ENCODE measurements at places on chromosomes 16 and 17.

DNA sequence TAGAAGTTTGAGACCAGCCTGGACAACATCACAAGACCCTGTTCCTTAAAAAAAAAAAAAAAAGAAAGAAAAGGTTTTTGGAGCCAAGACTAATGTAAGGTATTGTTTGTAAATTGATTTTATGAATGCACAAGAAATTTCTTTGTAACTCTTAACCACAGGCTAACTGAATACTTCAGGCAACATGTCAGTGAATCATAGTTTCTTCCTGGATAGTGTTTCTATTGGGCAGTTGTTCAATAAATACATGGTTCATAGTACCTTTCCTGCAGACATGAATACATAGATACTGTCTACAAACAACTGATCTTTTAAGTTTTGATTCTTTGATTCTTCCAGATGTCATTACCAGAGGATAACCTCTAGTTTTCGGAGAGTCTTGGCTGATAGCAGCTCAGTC is 11.6 kb downstream of the DDX42 start:
- H3K36me3 ChIP-seq, result peaks cover 49% of the 10 kb centered on the region
- peaks cover 7% of the 10 kb centered on the region for H3K4me1 ChIP-seq
- H3K27ac ChIP-seq, result no peak overlapping the region
- no peaks in the 10 kb centered on the region for H3K27me3 ChIP-seq

- H3K27me3 ChIP-seq, result peaks cover 32% of the 10 kb centered on the region
- no peak overlapping the region for H3K27ac ChIP-seq
- H3K4me1 ChIP-seq, result no peaks in the 10 kb centered on the region
Measured at GRCh38 chr16:24007391-24007790, 171.6 kb downstream of the PRKCB start.

DNA sequence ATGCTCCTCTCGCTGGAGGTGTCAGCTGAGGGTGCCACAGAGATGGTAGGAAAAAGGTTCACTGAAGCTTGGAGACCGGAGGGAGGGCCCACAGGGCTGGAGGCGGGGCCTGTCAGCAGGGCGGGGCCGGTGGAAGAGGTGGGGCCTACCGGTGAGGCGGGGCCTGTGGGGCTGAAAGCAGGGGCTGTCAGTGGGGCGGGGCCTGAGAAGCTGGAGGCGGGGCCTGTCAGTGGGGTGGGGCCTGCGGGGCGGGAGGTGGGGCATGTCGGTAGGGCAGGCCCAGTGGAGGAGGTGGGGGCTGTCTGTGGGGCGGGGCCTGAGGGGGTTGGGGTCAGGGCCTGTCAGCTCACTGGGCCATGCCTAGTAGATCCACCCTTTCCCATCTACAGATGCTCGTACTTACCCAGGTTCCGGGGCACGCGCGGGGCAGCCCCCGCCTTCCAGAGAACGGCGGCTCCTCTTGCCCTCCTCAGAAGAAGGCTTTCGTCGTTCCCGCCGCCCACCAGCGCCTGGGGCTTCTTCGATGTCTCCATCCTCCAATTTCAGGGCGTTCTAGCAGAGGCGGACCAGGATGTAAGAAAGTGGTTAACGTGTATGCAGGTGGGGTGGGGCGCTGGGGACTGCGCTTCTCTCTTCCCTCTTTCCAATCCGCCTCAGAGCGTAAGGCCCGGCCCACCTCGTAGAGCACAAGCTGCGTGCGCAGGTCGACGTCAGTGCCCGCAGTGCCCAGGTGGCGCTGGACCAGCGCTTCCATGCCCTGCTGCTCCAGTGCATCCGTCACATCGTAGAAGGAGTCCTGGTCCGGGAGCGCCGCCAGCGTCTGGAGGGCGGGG is 9.8 kb downstream of the TMEM208 start:
- DNase-seq, result peak; percentile 77
- H3K27me3 ChIP-seq, result no peaks in the 10 kb centered on the region
- peaks cover 28% of the 10 kb centered on the region for H3K4me1 ChIP-seq

DNA sequence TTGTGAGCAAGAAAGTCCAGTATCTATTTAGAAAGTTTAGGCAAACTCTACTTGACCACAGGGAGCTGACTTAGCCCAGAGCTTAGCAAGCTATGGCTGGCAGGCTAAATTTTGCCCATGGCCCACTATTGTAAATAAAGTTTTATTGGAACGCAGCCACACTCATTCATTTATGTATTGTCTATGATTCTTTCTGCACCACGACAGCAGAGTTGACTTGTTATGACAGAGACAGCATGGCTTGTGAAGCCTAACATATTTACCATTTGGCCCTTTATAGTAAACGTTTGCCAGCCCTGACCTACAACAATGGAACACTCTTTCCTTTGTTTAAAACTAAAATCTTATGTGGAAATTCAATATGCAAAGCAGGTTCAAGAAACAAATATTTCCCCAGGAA is 100.0 kb upstream of the ZFHX3 start:
- H3K36me3 ChIP-seq, result no peaks in the 10 kb centered on the region
- peaks cover 4% of the 10 kb centered on the region for H3K27me3 ChIP-seq
- no peak for DNase-seq
- H3K4me3 ChIP-seq, result no peak overlapping the region

- no peak overlapping the region for H3K4me3 ChIP-seq
- DNase-seq, result no peak
- H3K27ac ChIP-seq, result no peak overlapping the region
- peaks cover 15% of the 10 kb centered on the region for H3K4me1 ChIP-seq
Measured at GRCh38 chr16:8299635-8300034, 290.7 kb downstream of the TMEM114 start.

- no peaks in the 10 kb centered on the region for H3K36me3 ChIP-seq
- no peaks in the 10 kb centered on the region for H3K4me1 ChIP-seq
- H3K27ac ChIP-seq, result no peak overlapping the region
- DNase-seq, result no peak
Measured at GRCh38 chr16:5575646-5576245, 478.2 kb upstream of the EEF2KMT start.

- no peak overlapping the region for H3K4me3 ChIP-seq
- H3K27me3 ChIP-seq, result peaks cover 4% of the 10 kb centered on the region
- DNase-seq, result no peak
- H3K27ac ChIP-seq, result no peak overlapping the region
- no peaks in the 10 kb centered on the region for H3K36me3 ChIP-seq
- H3K4me1 ChIP-seq, result no peaks in the 10 kb centered on the region
Measured at GRCh38 chr17:34071886-34072420, 183.1 kb upstream of the CCL2 start.

DNA sequence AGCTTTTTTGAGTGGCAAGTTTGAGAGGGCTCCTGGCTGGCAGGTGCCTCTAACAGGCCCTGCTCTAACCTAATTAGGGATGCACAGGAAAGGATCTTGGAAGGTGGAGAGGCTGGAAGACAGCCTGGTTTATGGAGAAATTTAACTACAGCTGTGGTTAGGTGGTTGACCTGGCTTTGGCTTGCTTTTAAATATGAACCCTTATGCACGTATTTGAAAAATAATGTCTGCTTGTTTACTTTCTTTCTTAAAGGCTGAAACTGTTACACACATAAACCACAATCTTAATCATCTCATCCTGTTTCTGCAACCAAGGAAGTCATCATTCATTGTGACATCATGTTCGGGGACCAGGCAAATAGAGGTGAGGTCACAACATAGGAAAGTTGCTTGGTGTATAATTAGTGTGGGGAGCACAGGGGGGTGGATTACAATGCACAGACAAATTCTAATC is 23.1 kb upstream of the DHRS13 start:
- H3K4me3 ChIP-seq, result no peak overlapping the region
- peaks cover 68% of the 10 kb centered on the region for H3K36me3 ChIP-seq
- H3K27ac ChIP-seq, result no peak overlapping the region
- DNase-seq, result no peak
- H3K27me3 ChIP-seq, result peaks cover 3% of the 10 kb centered on the region

GRCh38 chr17:13076905-13077304 is 59.1 kb upstream of the ELAC2 start:
- H3K27me3 ChIP-seq, result peaks cover 3% of the 10 kb centered on the region
- H3K4me3 ChIP-seq, result no peak overlapping the region
- no peaks in the 10 kb centered on the region for H3K36me3 ChIP-seq
- peaks cover 8% of the 10 kb centered on the region for H3K4me1 ChIP-seq

GRCh38 chr17:72419866-72420774 is 299.3 kb downstream of the SOX9 start:
- DNase-seq, result no peak
- peak overlapping the region; percentile 71 for H3K27ac ChIP-seq
- H3K4me3 ChIP-seq, result no peak overlapping the region
- H3K27me3 ChIP-seq, result peaks cover 11% of the 10 kb centered on the region
- peaks cover 21% of the 10 kb centered on the region for H3K36me3 ChIP-seq

DNA sequence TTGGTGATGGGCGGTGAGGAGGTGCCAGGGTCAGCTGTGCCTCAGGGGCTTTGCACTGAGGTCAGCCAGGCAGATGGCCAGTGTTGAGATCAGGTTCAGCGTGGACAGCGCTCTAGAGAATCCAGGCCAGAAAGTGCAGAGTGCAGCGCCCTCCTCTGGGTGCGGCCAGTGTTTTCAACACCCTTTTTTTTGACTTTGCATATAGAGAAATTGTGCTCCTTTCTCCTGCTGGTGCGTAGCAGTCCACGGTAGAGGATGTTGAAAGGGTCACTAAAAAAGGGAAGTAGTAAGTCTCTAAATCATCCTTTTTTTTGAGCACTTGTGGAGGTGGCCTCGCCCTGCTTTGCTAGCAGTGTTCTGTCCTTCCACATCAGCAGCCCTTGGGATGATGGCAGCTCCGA is 53.9 kb downstream of the BANP start:
- H3K27ac ChIP-seq, result peak overlapping the region; percentile 88
- peak; percentile 38 for DNase-seq
- peaks cover 4% of the 10 kb centered on the region for H3K27me3 ChIP-seq
- peaks cover 16% of the 10 kb centered on the region for H3K4me1 ChIP-seq

GRCh38 chr17:42087042-42087701 is 11.1 kb downstream of the ZNF385C start:
- H3K4me1 ChIP-seq, result peaks cover 48% of the 10 kb centered on the region
- peak overlapping the region; percentile 14 for H3K27ac ChIP-seq
- no peak for DNase-seq
- H3K27me3 ChIP-seq, result peaks cover 5% of the 10 kb centered on the region

DNA sequence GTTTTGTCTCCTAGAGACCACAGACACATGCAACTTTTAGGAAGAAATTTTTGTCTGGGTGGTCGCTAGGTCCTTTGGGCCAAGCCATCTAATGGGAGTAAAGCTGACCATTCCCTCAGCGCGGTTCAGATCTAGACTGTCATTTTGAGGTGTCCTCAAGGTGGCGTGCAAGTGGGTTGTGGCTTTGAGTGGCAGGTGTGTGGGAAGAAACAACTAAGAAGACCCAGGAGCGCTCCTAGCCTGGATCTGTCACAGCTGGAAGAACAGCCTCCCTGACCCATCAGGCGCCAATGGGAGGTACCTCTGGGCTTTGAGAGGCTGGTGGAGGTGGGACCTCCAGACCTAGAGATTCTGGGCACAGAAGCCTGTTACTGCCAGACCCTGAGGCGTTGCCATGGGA is 645.1 kb downstream of the KCNJ18 start:
- no peaks in the 10 kb centered on the region for H3K36me3 ChIP-seq
- DNase-seq, result no peak
- no peaks in the 10 kb centered on the region for H3K27me3 ChIP-seq
- no peak overlapping the region for H3K27ac ChIP-seq

DNA sequence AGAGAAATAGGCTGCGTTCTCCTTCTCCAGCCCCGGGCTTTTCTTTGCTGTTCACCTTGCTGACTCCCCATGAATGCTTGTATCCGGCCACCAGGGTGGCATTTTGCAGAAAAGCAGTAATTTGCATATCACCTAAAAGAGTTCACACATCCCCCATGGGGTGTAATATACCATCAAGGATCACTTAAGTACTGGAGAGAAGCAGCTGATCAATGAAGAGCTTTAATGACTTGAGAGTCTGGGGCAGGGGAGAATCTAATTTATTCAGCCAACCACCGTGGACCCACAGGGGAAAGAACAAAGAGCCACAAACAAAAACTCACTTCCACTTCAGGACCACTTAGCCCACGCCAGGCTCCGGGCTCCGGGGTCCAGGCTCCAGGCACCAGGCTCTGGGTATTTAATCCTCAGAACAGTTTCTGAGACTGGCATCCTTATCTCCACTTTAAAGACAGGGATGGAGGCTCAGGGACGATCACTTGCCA is 33.9 kb upstream of the SEC14L1 start:
- no peak for DNase-seq
- no peak overlapping the region for H3K4me3 ChIP-seq
- H3K36me3 ChIP-seq, result peaks cover 4% of the 10 kb centered on the region
- peaks cover 5% of the 10 kb centered on the region for H3K27me3 ChIP-seq
- peaks cover 63% of the 10 kb centered on the region for H3K4me1 ChIP-seq

DNA sequence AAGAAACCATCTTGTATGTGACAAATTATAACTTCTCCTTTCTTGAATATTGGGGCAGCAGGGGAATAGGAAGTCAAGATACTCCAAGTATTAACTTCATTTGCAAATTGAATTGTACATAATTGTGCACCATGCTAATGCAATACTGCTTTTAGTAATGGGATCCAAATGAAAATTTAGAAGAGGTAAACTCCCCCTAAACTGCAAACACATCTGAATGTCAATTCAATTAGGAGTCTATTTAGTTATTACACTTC is 4.5 kb downstream of the STAT5B start:
- DNase-seq, result no peak
- H3K27ac ChIP-seq, result no peak overlapping the region
- H3K4me1 ChIP-seq, result peaks cover 50% of the 10 kb centered on the region
- H3K4me3 ChIP-seq, result no peak overlapping the region
- H3K36me3 ChIP-seq, result no peaks in the 10 kb centered on the region

- H3K36me3 ChIP-seq, result peaks cover 17% of the 10 kb centered on the region
- DNase-seq, result no peak
- peak overlapping the region; percentile 41 for H3K4me3 ChIP-seq
- H3K4me1 ChIP-seq, result peaks cover 53% of the 10 kb centered on the region
- no peak overlapping the region for H3K27ac ChIP-seq
Measured at GRCh38 chr16:57527610-57528360, 8.6 kb downstream of the CCDC102A start.

DNA sequence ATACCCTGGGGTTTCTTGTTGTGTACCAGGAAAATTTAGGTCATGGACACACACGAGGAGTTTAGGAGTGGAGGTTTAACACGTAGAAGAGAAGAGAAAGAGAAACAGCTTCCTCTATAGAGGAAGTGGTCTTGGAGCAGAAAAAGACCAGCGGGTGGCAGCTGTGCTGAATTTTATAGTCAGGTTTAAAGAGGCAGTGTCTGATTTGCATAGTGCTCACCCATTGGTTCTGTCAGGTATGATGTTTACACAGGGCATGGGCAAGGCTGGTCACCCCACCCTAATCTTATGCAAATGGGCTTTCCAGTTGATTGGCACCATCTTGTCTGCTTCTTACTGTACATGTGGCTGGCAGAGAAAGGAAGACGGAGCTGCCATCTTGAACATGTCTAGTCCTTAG is 309.0 kb downstream of the CDH13 start:
- H3K36me3 ChIP-seq, result peaks cover 40% of the 10 kb centered on the region
- H3K4me1 ChIP-seq, result peaks cover 46% of the 10 kb centered on the region
- no peak for DNase-seq
- no peak overlapping the region for H3K27ac ChIP-seq
- no peaks in the 10 kb centered on the region for H3K27me3 ChIP-seq

DNA sequence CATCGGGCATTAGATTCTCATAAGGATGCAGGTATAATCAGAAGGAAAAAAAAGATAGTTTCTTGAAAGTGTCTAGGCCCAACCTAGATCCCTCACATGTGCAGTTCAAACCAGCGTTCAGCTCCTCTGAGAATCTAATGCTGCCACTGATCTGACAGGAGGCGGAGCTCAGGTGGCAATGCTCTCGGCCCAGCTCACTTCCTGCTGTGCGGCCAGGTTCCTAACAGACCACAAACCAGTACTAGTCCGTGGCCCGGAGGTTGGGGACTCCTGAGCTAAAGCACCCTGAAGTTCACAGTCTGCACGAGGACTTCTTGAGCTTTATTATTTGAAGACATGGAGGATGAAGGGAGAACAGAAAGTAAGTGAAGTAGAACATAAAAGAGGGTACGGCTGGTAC is 16.8 kb downstream of the SMCR8 start:
- H3K27me3 ChIP-seq, result peaks cover 5% of the 10 kb centered on the region
- no peak overlapping the region for H3K4me3 ChIP-seq
- peaks cover 7% of the 10 kb centered on the region for H3K4me1 ChIP-seq
- peaks cover 52% of the 10 kb centered on the region for H3K36me3 ChIP-seq

- no peak for DNase-seq
- peaks cover 18% of the 10 kb centered on the region for H3K4me1 ChIP-seq
- H3K4me3 ChIP-seq, result no peak overlapping the region
- H3K27me3 ChIP-seq, result no peaks in the 10 kb centered on the region
Measured at GRCh38 chr16:65098916-65099315, 22.9 kb downstream of the CDH11 start.

Measured in nephron progenitor cell (in vitro differentiated cells).